IgD-negative memory B cell (primary cell): ENCODE measurements at places on chromosomes 1 and 21. TPM values are rescaled to one million over a fixed set of nuclear protein-coding genes. Genes with fewer than 3 reads are reported as not detected.

The LCE1F gene
- polyA plus RNA-seq: not detected

The LDLRAD2 gene
- 0.69 TPM for polyA plus RNA-seq

The GABRD gene
- not detected for polyA plus RNA-seq

The LIN28A gene
- polyA plus RNA-seq: not detected

The KIAA1614 gene
- not detected for polyA plus RNA-seq

The KRTAP19-3 gene
- not detected for polyA plus RNA-seq

The LINGO4 gene
- not detected for polyA plus RNA-seq

The APOBEC4 gene
- polyA plus RNA-seq: not detected

The CRYAA gene
- not detected for polyA plus RNA-seq

The ASTN1 gene
- not detected for polyA plus RNA-seq

The RHBG gene
- not detected for polyA plus RNA-seq

The EPHB2 gene
- not detected for polyA plus RNA-seq

The NBPF11 gene
- 9.3 TPM for polyA plus RNA-seq

The CD53 gene
- 1,279 TPM for polyA plus RNA-seq

The SLC27A3 gene
- polyA plus RNA-seq: 12.9 TPM

The OLIG2 gene
- not detected for polyA plus RNA-seq

The RASSF5 gene
- polyA plus RNA-seq: 130 TPM

The LCE1A gene
- polyA plus RNA-seq: not detected

The NOS1AP gene
- polyA plus RNA-seq: not detected

The TLCD4 gene
- polyA plus RNA-seq: 3.1 TPM

The TSPAN1 gene
- polyA plus RNA-seq: not detected

The LIPI gene
- polyA plus RNA-seq: not detected
